ENCODE measurements at places on chromosomes 12 and 14.

- DNase-seq, result no peak
These were observed 402.2 kb downstream of the AEBP2 start for GRCh38 chr12:19841451-19841850.

GRCh38 chr12:84785281-84785680 lies 127.3 kb downstream of the SLC6A15 start:
- DNase-seq, result no peak

DNA sequence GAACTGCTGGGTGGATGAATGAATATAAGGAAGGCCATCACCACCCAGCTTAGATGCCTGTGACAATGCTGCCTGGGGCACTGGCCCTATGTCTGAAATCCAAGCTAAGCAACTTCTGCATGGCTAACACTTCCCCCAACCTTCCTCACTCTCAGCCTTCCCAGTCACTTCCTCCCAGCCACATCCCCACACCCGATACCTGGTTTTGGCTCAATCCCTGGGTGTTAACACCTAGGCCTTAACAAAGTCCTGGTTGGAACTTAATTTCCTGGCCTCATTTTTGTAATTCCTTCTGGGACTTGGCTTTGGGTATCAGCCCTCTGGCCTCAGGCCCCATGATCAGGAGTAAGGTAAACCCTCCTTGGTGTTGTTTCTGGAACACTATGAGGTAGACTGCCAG lies 110.0 kb downstream of the EFCAB11 start:
- no peak for DNase-seq

DNA sequence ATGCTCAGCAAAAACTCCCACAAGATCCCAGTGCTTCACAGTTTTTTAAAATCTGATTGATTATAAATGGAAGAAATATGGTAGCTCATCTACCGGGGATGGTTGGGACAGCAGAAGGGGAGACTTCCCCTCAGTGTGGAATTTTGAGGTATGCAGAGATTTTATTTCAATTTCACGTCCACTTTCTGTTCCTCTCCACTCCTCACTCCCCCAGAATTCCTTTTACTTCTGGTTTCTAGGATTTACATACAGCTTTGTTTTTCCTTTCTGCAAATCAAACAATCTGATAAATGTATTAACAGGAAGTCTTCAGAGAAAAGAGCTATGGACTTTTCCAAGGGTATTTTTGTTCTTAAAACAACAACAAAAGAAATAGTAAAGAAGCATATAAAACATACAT lies 181.5 kb upstream of the ARHGAP5 start:
- DNase-seq, result no peak

GRCh38 chr14:70827347-70827746 lies 18.0 kb upstream of the MAP3K9 start:
- no peak for DNase-seq

DNA sequence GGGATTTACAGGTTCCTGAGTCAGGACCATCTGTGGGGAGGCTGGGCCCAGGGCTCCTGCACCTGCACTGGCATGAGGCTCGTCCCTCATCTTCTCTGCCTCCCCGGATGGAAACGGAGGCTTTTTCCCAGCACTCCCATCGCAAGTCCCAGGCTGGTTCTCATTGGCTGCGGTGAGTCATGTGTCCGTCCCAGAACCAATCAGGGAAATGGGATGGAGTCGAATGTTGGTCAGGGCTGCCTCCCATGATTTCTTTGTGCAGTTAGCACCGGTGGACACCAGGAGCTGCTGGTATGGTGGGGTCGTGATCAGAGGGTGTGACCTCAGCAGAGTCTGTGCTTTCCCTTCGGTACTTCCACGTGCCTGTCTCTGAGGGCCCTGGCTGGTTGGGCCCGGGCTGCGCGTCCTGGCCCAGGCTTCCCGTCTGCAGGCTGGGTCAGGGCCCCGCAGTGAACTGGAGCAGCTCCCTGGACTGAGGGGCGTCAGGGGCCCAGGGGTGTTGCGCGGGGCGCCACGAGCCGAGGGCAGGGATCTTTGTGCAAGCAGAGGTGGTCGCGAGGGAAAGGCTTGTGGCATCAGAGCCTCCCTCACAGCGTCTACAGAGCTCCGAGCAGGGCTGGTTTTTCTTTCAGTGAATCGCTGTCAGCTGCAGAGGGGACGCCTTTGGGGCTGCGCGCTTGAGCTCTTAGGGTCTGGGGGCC lies 168.1 kb downstream of the ADGRD1 start:
- peak; percentile 54 for DNase-seq

GRCh38 chr12:80053051-80053790 lies 46.1 kb upstream of the OTOGL start:
- peak; percentile 83 for DNase-seq

DNA sequence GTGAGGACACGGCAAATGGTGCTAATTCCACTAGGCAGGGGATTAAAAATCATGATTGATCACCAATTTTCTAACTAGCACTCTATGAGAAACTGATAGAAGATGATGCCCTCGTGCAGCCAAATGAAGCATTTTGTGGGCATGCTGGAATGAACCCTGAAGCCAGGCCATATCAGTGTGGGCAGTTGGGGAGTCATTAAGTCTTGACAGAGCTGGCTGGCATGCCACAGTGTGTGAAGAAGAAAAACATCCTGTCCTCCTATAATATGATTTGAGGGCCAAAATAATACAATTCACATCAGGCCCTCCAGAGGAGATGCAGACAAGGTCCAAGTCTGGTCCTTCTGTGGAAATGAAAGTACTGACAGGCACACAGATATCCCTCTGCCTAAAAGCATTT lies 107.1 kb downstream of the TMTC1 start:
- DNase-seq, result no peak

- no peak for DNase-seq
These were observed 204.0 kb downstream of the SSPN start for GRCh38 chr12:26399381-26399780.

GRCh38 chr14:96616161-96616721 lies 114.1 kb downstream of the PAPOLA start:
- DNase-seq, result no peak

DNA sequence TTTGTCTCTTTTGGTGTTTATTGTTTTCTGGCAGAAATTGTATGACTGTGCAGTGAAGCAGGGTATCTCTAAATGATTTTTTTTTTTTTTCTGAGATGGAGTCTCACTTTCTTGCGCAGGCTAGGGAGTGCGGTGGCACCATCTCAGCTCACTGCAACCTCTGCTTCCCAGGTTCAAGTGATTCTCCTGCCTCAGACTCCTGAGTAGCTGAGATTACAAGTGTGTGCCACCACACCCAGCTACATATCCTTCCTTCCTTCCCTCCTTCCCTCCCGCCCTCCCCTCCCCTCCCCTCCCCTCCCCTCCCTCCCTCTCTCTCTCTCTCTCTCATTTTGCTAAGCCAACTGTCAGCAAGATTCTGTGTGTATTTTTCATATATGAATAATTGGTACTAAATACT lies 94.4 kb downstream of the PPHLN1 start:
- no peak for DNase-seq

- DNase-seq, result no peak
These were observed 31.5 kb downstream of the COA8 start for GRCh38 chr14:103594265-103594664.

DNA sequence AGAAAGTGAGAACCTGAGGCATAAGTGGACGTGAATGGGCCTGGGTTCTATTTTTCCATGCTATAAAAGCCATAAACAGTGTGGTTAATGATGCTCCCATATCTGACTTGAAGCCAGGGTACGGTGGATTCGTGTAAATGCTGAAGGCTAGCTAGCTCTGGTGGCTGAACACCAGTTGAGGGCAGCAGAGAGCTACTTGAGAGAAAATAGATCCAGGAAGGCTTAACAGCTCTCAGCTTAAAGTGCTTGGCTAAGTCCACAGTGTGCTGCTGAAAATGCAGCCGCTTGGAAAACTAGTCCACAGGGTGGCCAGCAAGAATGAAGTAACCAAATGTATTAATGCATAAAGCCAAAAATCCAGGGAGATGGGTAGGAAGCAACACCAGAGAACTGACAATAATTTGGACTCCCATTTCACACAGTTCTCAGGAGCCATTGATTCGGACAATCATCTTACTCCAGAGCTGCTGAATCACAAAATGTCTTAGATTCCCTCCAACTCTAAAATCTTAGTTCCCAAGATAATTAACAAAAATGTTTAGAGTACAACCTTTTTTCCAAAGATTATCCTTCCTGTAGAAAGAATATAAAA lies 15.0 kb upstream of the FOXG1 start:
- DNase-seq, result no peak

DNA sequence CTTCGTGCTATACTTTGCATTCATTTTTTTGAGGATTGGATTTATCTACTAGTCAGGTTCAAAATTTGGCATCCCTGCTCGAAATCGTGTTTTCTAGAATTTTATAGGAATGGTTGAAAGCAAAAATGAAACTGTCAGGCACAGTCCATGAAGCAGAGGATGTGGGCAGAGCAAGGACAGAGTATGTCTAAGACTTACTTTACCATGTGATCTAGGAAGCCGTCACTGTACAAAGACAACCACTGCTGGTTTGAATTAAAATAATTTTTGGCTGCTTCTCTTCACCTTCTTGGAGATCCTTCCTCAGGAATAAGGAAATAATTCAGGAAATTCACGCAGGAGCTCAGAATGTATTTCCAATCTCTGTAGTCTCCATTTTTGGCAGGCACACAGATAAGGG lies 31.6 kb upstream of the SGPP1 start:
- DNase-seq, result no peak

DNA sequence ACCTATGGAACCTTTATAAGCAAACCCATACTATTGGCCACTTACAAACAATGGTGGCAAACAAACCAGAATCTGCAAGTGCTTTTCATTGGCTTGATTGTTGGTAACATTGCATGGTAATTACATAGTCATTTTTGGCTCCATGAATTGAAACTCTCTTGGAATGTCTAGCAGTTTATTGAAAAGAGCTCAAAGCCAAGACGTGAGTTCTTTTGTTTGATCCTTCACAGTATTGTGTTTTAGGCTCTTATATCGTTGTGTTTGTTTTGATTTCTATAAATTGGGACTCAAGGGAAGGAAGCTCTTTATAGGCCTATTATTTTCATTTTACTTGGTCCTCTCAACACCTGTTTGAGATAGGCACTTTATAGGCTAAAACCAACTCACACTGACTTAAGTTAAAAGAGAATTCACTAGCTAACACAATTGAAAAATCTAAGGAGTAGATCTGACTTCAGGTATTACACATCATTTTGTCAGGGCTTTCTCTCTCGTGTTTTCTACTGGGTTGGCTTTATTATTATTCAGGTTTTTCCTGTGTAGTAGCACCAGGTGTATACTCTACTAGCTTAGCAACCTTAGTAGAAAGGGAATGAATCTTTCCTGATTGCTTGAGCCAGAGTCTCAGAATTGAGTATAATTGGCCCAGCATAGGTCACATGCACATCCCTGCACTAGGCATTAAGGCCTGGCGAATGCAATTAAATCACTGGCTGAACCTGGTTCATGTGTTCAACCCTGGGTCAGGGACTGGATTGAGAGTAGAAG lies 341.4 kb downstream of the RAD51B start:
- no peak for DNase-seq

- no peak for DNase-seq
These were observed 148.2 kb downstream of the PLEKHA5 start for GRCh38 chr12:19277711-19278110.

DNA sequence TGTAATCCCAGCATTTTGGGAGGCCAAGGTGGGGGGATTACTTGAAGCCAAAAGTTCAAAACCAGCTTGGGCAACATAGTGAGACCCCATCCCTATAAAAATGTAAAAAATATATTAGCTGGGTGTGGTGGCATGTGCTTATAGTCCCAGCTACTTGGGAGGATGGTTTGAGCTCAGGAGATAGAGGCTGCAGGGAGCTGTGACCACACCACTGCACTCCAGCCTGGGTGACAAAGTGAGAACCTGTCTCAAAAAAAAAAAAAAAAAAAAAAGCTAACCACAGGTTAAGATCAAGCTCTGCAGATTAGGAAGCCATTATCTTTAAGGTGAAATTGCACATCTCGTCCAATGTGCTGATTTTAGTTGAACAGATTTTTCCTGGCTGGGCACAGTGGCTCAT lies 23.7 kb upstream of the CERS5 start:
- no peak for DNase-seq

DNA sequence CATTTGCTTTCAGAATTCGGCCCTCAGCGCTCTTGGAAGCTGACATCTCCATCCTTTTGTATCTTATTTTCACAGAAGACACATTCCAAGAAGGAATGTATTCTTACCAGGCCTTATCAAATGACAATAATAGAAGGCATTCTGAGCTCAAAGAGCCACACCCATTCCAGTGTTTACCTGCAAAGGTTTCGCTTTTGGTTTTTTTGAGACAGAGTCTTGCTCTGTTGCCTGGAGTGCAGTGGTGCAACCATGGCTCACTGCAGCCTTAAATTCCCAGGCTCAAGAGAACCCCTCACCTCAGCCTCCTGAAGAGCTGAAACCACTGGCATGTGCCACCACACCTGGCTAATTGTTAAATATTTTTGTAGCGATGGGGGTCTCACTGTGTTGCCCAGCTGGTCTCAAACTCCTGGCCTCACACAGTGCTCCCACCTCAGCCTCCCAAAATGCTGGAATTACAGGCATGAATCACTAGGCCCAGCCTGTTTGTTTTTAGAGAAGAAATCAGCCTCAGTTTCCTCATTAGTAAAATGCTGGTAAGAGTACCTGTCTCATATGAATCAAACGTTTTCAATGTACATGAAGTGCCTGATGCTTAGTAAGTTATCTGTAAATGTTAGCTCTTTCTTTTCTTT lies 69.2 kb downstream of the SLC6A12 start:
- DNase-seq, result no peak

DNA sequence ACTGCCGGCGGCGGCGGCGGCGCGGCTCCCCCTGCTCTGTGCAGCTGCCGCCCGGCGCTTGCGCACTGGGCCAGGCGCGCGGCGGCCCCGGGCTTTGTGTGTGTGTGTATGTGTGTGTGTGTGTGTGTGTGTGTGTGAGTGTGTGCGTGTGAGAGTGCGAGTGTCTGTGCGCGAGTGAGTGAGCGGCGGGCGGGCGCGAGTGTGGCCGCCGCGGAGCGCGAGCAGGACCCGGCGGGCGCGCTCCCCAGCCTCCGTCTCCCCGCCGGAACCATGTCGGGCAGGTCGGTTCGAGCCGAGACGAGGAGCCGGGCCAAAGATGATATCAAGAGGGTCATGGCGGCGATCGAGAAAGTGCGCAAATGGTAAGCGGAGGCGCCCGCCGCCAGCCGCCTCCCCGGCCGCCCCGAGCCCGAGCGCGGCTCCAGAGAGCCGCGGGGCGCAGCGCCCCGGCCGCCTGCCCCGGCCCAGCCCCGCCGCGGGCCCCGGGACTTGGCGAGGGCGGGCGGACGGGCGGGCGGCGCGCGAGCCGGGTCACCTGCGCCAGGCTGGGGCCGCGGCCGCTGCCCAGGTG lies at the start of gene BCL7A:
Gene BCL7A, plus strand, starts transcription at position 63 of the 571 bp plus-strand sequence. Its CDS starts 208 bp downstream, at position 271.
- no peak for DNase-seq

- no peak for DNase-seq
These were observed 66.5 kb downstream of the ATP23 start for GRCh38 chr12:58007875-58008274.

GRCh38 chr14:99534333-99534732 lies 53.1 kb downstream of the CCNK start:
- no peak for DNase-seq

- DNase-seq, result no peak
These were observed 3.0 kb downstream of the SIX1 start for GRCh38 chr14:60646226-60646818.

- no peak for DNase-seq
These were observed 106.7 kb downstream of the PPM1A start for GRCh38 chr14:60355768-60356167.

GRCh38 chr14:23573384-23574015 lies 5.1 kb downstream of the JPH4 start:
- no peak for DNase-seq

GRCh38 chr14:34437729-34438080 lies 24.3 kb downstream of the SPTSSA start:
- no peak for DNase-seq

GRCh38 chr14:83151571-83151970 lies 1617.9 kb upstream of the SEL1L start:
- no peak for DNase-seq

GRCh38 chr14:72472845-72473244 lies 421.1 kb downstream of the DPF3 start:
- DNase-seq, result no peak

All from coronary artery (tissue), 2 donors.